ENCODE measurements at places on chromosomes 1 and 21.

DNA sequence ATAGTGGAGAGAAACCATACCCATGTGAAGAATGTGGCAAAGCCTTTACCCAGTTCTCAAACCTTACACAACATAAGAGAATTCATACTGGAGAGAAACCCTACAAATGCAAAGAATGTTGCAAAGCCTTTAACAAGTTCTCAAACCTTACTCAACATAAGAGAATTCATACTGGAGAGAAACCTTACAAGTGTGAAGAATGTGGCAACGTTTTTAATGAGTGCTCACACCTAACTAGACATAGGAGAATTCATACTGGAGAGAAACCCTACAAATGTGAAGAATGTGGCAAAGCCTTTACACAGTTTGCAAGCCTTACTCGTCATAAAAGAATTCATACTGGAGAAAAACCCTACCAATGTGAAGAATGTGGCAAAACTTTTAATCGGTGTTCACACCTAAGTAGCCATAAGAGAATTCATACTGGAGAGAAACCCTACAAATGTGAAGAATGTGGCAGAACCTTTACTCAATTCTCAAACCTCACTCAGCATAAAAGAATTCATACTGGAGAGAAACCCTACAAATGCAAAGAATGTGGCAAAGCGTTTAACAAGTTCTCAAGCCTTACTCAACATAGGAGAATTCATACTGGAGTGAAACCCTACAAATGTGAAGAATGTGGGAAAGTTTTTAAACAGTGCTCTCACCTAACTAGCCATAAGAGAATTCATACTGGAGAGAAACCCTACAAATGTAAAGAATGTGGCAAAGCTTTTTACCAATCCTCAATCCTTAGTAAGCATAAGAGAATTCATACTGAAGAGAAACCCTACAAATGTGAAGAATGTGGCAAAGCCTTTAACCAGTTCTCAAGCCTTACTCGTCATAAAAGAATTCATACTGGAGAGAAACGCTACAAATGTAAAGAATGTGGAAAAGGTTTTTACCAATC lies 80.0 kb downstream of the JMJD4 start:
- DNase-seq, result no peak

GRCh38 chr1:175317779-175318178 lies 125.2 kb upstream of the KIAA0040 start:
- DNase-seq, result no peak

DNA sequence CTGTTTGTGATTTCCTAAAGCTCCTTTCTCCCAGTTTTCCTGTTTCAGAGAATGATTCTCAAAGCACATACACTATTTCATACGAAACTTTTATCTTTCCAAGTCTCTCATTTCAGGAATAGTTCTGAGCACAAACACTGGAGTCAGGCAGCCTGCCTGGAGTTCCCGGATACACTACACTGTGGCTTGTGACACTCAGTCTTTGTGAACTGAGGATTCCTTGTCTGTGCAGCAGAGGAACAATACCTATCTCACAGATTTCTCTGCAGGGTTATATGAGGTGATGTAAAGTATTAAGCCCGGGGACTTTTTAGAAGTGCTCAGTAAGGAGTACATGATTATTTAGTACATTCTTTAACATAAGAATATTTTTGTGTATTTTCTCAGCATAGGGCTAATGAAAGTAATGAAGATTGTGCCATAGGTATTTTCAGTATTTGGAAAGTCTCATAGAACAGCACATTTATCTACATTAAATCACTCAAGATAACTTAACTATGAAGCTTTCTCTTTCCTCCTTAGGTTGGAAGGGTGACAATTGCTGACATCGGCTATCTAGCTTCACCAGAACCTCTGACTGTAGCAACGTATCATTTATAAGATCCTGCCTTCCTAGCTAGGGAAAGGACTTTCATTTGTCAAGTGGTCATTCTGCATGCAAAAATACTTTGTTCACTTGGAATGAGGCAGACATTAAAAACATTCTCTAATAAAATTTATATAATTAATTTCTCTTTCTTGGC lies 12.9 kb downstream of the GBP2 start:
- no peak for DNase-seq

GRCh38 chr1:2986549-2987305 lies 34.5 kb upstream of the ACTRT2 start:
- DNase-seq, result no peak

Measured in CMK (cell line).